ENCODE measurements at places on chromosomes 7 and 10. TPM values are rescaled to one million over a fixed set of nuclear protein-coding genes. Genes with fewer than 3 reads are reported as not detected.

Gene VCL
- 165 TPM for total RNA-seq

Gene NOC3L
- total RNA-seq, result 22.4 TPM

Gene MET
- total RNA-seq, result 60.7 TPM

Gene TAS2R4
- 5.1 TPM for total RNA-seq

Gene FAS
- 27.5 TPM for total RNA-seq

DNA sequence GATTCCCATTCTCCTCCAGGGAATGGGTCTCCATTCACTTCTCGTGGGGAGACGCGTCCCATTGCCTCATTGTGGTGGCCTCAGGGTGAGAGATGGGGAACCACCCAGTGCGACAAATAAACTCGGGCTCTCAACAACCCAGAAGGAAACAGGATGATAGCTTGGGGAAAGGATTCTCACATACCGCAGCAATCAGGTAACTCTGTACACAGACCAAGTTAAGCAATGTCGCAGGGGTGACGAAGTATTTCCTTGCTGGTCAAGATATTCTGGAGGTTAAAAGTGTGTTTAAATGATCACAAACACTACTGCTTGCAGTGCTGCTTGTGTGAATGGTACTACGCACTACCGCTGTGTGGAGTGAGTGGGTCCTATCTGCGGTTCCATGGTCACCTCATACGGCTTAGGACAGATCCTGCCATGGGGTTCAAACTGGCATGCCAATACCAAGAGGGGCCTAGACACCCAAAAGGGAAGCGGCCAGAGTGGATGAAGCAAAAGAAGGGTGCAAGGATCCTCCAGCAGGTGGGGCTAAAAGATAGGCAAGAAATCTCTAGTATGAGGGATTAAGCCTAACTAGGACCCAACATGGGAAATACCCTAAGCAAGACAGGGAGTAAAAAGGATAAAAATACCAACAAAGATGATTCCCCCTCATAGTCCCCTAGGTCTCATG lies 143.8 kb upstream of the TMEM106B start:
- no peak for DNase-seq

- DNase-seq, result no peak
These were observed 5.7 kb downstream of the ARL5B start for GRCh38 chr10:18664841-18665478.

GRCh38 chr10:86654411-86655172 lies at the start of gene OPN4:
OPN4 (plus strand) TSS chr10:86654547; CDS start chr10:86654784, 237 bp downstream.
- DNase-seq, result peak; percentile 44

- no peak for DNase-seq
These were observed 143.0 kb downstream of the RSU1 start for GRCh38 chr10:16674147-16674703.

DNA sequence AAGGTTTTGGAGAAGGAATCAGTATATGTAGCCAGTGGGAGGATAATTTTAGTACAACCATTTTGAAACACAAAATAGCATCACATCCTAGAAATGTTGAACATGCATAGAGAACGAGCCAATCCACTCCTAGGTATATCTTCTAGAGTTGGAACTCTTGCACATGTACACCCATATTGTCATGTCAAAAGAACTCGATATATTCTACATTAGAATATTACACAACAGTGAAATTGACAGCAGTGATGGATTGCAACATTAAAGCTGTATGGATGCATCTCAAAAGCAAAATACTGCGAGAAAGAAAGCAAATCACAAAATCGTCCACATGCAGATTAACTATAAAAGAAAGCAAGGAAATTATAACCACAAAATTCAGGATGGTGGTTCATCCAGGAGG lies 159.3 kb upstream of the NEBL start:
- DNase-seq, result no peak

- DNase-seq, result no peak
These were observed 22.7 kb upstream of the MKRN1 start for GRCh38 chr7:140501966-140502365.

- DNase-seq, result no peak
These were observed 35.0 kb downstream of the LAMB4 start for GRCh38 chr7:108094933-108095710.

- no peak for DNase-seq
These were observed 1.9 kb upstream of the NDUFB2 start for GRCh38 chr7:140694592-140694991.

DNA sequence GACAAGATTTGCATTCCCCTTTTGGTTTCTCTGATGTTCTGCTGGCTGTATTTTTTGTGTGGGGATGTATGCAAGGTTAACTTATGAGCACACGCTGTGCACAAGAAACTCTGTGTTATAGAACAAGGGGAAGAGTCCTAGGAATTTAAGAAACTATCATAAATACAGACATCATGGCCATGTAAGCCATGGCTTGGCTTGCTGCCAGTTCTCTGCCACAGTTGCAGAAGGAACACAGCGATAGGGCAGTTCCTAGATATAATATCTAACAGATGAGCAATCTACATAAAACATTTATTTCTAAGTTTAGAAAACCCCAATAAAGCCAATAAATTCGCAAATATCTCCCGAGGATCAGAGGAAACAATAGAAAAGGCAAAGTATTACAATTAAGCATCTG lies 153.3 kb downstream of the LRRTM3 start:
- DNase-seq, result no peak

- DNase-seq, result no peak
These were observed 149.3 kb downstream of the RNF133 start for GRCh38 chr7:122549578-122549977.

DNA sequence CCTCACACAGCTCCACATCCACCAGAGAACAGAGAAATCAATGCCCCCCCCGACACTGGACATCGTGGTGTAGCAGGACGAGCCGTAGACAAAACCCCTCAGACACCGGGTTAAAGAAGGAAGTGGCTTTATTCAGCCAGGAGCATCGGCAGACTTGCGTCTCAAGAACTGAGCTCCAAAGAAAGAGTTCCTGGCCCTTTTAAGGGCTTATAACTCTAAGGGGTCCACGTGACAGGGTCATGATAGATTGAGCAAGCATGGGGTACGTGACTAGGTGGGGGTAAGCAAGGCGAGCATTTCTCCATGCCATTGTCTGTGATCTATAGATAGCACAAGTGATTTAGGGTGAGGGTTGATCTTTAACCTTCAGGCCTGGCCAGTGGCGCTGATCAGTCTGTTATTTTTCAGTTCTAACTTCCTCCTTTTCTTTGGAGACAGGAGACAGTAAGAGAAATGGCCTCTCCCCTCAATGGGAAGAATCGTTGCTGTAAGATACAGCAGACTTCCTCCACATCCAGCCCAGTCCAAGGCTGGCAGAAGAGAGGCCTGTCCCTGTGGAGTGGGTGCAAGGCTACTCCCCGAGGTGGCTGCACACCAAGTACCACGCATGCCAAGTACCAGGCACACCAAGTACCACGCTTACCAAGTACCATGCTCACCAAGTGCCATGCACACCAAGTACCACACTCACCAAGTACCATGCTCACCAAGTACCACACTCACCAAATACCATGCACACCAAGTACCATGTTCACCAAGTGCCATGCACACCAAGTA lies 19.5 kb upstream of the PPP2R2D start:
- peak; percentile 26 for DNase-seq

GRCh38 chr7:17013204-17013603 lies 131.4 kb upstream of the AGR3 start:
- no peak for DNase-seq
